HFFc6 (cell line): ENCODE measurements at places on chromosomes 16 and 17. TPM values are rescaled to one million over a fixed set of nuclear protein-coding genes. Genes with fewer than 3 reads are reported as not detected.

DNA sequence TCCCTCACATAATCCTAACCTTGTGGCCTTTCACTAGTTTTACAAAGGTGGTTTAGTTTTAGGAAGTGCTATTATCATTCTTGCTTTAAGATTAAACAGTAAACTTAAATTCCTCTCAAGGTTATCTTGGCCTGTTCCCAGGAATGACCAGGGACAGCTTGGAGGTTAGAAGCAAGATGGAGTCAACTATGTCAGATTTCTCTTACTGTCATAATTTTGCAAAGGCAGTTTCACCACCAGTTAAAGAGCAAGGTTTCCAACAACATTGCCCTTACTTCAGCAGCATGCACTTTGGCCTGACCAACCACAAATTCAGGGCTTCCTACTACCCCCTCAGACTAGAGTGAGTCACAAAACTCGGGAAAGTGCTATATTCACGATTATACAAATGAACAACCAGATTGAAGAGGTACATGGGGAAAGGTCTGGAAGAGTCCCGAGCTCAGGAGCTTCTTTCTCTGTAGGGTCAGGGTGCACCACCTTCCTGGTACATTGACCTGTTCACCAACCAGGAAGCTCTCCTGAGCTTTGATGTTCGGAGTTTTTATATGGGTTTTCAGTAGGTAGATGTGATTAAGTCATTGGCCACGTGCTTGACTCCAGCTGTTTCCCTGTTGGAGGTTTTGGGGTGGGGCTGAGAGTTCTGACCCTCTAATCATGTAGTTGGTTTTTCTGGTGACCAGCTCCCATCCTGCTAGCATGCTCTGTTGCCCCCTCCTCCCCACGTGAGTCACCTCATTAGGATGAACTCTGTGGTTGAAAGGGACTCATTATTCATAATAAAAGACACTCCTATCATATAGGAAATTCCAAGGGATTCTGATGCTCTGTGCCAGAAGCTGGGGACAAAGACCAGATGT lies 19.4 kb downstream of the RHOT1 start:
- H3K4me3 ChIP-seq = peak overlapping the region; percentile 60
- H3K27me3 ChIP-seq = no peaks in the 10 kb centered on the region
- peaks cover 19% of the 10 kb centered on the region for H3K36me3 ChIP-seq
- DNase-seq = peak; percentile 90
- H3K27ac ChIP-seq = peak overlapping the region; percentile 87
- H3K4me1 ChIP-seq = peaks cover 45% of the 10 kb centered on the region

DNA sequence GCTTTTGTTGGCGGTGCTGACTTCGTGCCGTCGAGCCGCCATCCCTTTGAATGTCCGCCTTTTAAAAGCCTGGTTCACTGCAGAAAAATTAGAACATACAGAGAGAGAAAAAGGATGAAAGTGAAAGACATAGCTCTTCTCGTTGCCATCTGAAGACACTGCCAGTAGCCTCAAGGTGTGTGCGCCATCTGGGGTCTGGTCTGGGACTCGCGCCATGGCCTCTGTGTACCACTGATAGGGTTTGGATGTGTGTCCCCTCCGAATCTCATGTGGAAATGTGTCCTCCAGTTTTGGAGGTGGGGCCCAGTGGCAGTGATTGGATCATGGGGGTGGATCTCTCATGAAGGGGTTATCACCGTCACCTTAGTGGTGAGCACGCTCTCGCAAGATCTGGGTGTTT lies 15.5 kb downstream of the GSE1 start:
- peaks cover 2% of the 10 kb centered on the region for H3K27me3 ChIP-seq
- H3K27ac ChIP-seq = no peak overlapping the region
- H3K4me1 ChIP-seq = no peaks in the 10 kb centered on the region
- peaks cover 16% of the 10 kb centered on the region for H3K36me3 ChIP-seq
- H3K4me3 ChIP-seq = no peak overlapping the region
- DNase-seq = no peak

Gene DLX4
- total RNA-seq = not detected in 3 replicates

- no peak for DNase-seq
- H3K4me3 ChIP-seq = peak overlapping the region; percentile 3; the same call in 1 of the 2 replicates
- no peaks in the 10 kb centered on the region for H3K4me1 ChIP-seq
- H3K27ac ChIP-seq = no peak overlapping the region
- no peaks in the 10 kb centered on the region for H3K27me3 ChIP-seq
Observed at GRCh38 chr17:70313086-70313852, 143.9 kb downstream of the KCNJ2 start.

DNA sequence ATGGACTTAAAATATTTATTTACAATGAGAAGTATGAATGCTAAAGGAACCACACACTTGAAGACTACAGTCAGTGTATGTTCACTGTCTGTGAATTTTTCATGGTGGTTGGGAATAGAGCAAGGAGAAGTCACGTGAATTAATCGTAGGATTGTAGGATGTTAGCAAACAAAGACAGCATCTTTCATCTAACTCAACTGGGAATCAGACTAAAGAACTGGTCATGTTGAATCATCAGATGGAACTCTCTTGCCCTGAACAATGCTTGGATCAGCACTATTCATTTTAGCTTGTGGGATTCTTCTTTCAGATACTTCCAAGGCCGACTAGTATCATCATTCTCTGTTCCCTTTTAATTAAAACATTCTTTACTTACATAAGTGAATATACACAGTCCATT lies 18.1 kb downstream of the KCNJ2 start:
- H3K4me1 ChIP-seq = peaks cover 10% of the 10 kb centered on the region
- no peaks in the 10 kb centered on the region for H3K36me3 ChIP-seq
- no peak for DNase-seq

Gene HOXB5
- total RNA-seq = not detected in 3 replicates

Gene HOXB1
- not detected in 3 replicates for total RNA-seq

DNA sequence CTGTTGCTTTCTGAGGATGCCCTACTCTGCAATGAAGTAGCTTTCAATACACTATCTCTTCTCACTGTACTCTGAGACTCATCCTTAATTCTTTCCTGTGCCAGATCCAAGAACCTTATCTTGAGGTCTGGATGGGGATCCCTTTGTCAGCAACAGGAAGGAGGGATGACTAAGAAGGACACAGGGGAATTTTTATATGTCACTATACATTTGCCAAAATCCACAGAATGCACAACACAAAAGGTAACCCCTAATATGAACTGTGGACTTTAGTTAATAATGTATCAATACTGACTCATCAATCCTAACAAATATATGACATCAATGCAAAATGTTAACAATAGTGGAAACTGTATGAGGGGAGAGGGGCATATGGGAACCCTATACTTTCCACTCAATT lies 4.7 kb upstream of the RBBP6 start:
- H3K4me3 ChIP-seq = no peak overlapping the region
- H3K27me3 ChIP-seq = peaks cover 8% of the 10 kb centered on the region
- peaks cover 18% of the 10 kb centered on the region for H3K4me1 ChIP-seq
